CMK (cell line): ENCODE measurements at places on chromosomes 2 and 18.

GRCh38 chr2:85765081-85765731 is 11.4 kb downstream of the ATOH8 start:
- no peak for DNase-seq

DNA sequence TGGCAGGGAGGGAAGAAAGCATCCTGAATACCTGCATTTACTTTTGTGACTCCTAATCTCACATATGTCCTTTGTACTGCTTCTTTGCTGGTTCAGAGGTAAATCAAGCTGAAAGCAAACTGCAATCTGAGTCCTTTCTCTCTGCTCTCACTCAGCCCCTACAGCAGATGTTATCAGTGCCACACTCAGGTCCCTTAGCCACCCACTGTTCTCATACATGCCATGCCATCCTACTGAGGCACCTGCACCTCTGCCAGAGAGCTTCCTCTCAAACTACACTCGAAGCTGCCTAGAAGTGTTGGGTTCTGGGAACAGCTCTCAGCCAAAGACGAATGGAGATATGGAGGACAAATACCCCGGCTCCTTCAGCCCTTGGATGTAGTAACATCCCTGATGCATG is 244.5 kb downstream of the TXNL1 start:
- DNase-seq, result no peak

GRCh38 chr2:233584210-233584609 is 17.6 kb upstream of the USP40 start:
- no peak for DNase-seq

DNA sequence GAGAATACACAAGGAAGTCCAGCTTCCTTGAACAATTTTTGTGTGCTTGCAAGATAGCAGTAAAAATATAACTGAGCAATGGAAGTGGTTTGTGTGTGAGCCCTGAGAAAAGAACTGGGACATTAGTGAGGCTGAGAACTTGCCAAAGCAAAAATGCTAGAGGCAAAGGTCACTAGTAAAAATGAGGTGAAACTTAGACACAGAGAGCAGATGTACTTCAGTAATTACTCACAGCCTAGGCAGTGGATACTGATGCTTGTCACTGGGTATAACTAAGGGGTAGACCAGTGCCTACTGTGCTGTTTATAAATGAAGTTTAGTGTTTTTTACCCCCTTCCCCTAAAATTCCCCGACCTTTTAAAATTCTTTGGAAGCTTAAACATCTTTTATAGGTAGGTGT is 450.1 kb downstream of the LPIN1 start:
- DNase-seq, result no peak

DNA sequence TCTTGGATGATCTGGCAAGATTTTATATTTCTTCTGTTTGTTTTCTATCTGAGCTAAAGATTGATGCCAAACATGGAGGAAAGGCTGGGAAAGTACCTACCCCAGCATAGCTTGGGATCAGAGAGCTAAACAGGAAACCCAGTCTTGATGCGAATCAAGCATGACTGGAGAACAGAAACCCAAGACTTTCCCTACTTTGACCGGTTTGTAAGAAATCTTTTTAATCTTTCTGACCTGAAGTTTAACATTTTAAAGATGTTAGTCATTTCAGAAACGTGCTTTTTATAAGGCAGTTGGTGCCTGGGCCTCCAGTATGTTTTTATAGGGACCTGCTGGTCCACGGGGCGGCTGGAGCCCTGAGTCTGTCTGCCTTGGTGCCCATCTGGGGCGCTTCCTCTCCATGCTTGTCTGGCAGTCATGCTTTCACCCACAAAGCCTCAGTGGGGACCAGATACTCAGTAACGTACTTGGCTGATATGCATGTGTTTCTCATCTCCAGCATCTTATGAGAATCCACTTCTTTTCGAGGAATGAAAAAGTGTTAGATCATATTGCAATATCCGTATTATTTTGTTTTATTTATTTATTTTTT is 266.5 kb downstream of the PTGR3 start:
- DNase-seq, result no peak

GRCh38 chr2:175560521-175561169 is 379.1 kb upstream of the ATP5MC3 start:
- no peak for DNase-seq

GRCh38 chr2:29147963-29148362 is 32.7 kb downstream of the CLIP4 start:
- no peak for DNase-seq

GRCh38 chr2:28269019-28269784 is 123.5 kb upstream of the FOSL2 start:
- peak; percentile 29 for DNase-seq

DNA sequence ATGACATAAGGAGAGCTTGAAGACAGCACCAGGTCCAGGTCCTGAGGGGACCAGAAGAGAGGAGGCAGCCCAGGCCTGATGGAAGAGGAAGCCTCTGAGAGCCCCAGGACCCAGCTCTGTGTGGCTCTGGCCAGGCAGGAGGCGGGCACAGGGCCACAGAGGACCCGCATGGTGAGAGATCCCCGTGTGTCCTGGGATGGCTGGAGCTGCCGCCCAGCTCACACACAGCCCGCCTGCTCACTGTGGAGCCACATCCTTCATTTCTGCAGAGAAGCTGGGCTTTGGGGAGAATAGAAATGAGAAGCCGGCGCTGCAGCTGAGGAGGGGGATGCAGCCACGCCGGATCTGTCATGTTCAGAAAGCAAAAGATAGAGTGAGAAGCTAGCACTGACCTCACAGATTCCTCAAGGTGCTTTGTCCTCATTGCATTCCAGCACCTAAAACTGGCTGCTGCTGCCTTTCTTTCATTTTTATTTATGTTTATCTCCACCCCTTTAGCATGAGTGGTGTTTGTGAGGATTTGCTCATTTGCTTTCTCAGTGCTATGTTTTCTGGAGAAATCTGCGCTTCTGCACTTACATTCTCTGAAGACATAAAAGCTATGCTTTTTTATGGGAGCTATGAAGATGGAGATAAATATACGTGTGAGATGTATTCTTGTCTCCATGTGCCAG is 307.6 kb upstream of the MYT1L start:
- no peak for DNase-seq

- DNase-seq, result no peak
Measured at GRCh38 chr2:240297256-240298116, 138.0 kb upstream of the GPC1 start.

DNA sequence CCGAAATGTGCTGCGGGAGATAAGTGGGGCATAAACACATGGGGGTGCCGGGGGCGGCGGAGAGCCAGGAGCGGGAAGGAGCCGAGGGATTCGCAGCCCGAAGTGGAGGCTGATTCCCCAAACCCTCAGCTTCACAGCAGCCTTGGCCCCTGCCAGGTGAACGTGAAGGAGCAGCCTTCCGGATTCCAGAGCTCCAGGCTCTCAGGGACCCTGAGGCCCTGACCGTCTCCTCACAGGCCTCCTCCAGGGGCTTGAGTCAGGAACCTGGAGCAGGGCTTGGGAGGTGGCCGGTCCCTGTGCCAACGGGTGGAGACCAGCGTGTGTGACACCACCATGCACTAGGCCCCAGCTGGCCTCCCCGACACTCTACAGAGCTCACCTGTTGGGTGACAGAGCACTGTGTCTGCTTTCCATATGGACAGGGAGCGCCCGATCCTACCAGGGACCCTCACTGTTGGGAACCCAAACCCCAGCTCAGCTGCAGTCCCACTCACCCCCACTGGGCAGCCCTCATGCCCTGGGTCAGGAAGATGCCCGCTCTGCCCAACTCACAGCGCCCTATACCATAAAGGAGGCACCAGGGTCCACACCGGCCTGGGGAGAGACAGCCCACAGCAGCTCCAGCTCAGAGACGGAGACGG is 117.6 kb upstream of the OTOS start:
- DNase-seq, result no peak

DNA sequence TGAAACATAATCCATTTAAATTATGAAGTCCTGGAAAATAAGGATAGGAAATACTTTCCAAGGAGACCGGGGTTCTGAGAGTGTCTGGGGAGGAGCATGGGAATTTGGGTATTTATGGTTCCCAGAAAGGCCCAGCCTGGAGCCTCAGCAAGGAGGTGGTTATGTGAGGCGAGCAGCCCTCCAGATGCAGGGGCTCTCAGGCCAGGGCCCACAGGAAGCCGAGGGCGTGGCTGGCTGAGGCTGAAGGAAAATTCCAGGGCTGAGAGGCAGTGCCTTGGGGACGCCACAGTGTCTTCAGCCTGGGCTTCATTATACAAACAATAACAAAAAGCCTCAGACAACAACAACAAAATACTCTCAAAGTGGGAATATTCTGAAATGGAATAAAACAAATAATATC is 86.9 kb upstream of the SERPINE2 start:
- DNase-seq, result no peak

DNA sequence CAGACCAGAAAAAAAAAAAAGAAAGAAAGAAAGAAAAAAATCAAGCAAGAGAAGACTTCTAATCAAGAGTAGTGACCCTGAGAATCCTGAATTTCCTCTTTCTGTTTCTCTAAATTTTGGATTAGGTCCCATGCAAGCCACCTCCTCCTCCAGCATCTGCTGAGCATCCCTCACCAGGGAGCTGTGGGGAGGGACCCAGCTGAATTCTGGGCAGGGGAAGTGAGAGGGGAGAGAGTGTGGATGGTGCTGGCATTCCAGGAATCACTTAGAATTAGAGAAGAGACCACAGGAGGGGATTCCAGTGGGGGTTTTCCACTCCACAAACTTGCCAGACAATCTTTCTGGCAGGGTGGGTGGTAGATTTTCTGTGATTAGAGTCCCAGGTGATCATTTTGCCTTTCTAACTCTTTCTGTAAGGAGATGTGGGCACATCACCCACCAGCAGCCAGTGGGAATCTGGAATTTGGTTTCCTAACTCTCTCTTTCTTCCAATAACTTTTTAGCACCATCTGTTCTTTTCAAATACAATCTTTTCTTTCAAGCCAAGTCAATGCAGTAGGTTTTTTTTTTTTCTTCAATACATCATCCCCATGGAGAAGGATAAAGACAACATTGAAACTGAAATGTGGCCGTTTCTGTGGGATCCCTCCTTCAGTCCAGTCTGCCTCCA is 279.2 kb downstream of the CLIP4 start:
- no peak for DNase-seq

- DNase-seq, result no peak
Measured at GRCh38 chr2:152537081-152537651, 180.1 kb downstream of the PRPF40A start.

DNA sequence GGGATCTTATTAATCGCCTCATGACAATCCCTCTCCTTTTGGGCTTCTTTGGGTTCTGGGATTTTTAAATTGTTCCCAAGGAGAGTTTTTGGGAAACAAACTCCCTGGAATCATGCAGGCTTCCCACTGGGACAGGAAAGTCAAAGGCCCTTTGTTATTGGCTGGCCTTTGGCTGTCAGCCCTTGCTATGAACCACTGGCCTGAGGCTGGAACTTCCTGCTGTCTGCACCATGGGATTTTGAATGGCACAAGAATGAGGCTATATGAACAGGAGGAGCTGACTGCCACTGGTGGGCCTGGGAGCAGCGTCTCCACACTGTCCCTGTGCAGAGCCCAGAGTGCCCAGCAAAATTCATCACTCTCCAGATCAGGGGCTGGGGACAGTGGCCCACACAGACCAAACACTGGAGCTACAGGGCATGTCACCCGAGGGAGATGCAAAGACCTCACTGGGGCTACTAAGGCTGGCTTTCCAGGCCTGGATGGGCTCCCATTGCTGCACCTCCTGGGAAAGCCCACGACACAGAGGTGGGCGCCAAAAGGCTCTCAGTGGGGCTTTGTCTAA is 35.7 kb downstream of the STEAP3 start:
- DNase-seq, result no peak

DNA sequence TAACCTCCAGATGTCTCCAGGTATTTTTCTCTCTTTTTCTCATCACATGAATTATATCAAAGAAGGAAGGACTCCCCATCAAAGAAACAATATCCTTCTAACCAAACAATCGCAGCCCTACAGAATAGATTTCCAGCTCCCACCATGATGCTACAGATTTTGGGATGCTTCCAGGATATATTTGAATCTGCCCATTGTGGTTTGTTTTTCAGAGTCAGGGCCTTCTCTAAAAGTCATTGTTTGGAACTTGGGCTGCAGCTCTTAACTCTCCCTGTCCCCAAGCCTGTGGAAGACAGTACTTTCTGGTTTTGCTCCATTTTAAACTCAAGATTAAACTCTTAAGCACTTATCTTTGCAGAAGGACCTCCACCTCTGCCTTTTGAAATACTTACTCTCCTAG is 223.2 kb downstream of the PMAIP1 start:
- no peak for DNase-seq

DNA sequence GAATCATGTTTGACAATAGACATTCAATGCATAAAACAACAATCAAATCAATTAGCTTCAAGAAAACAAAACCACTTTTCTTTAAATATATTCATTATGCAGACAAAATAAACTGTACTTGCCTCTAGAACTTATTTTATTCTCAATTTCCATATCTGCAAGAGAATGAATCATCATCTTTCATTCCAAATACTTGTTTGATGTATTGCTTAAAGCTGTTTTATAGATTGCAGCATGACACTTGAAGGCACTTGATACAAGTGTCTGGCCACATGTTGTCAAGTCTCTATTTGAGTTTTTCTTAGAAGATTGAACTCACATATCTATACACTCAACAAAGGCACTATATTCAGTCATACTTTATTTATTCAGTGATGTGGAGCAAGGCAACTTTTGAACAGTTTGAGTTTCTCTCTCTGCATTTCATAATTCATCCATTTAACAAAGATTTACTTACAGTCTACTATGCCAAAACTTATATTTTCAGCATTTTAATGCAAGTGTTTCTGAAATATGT is 38.7 kb upstream of the DDX18 start:
- no peak for DNase-seq

GRCh38 chr2:10378189-10378588 is 69.9 kb downstream of the ODC1 start:
- no peak for DNase-seq

DNA sequence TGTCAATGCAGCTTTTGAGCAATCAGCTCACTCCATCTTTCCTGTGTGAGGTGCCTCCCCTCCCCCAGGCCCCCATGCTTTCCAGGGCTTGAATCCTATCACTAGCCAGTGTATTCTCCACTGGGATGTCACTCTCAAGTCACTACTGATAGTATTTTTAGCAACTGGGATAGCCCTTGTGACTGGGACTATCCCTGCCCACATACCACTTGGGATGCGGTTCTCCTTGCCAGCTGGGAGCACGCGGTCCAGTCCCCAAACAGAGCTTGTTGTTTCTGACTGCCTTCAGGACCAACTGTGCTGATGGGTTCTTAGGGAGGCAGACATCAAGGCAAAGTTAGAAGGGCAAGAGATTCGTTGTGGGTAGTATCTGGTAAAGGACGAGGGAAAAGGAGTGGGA is 134.9 kb downstream of the FAM161A start:
- DNase-seq, result no peak

GRCh38 chr18:76985156-76985950 is 147.2 kb downstream of the MBP start:
- no peak for DNase-seq

GRCh38 chr2:222424729-222425671 is 657 bp downstream of the SGPP2 start:
- DNase-seq, result no peak

- DNase-seq, result no peak
Measured at GRCh38 chr2:176187200-176187898, 1.1 kb upstream of the HOXD1 start.
